SK-N-SH (cell line): ENCODE measurements at places on chromosomes 11 and 22.

- H3K36me3 ChIP-seq, result no peaks in the 10 kb centered on the region
- no peak overlapping the region for H3K4me3 ChIP-seq
- no peaks in the 10 kb centered on the region; the same call in 1 of the 2 replicates for H3K27me3 ChIP-seq
- no peak for DNase-seq
Measured at GRCh38 chr11:120130991-120131760, 6.7 kb downstream of the TRIM29 start.

DNA sequence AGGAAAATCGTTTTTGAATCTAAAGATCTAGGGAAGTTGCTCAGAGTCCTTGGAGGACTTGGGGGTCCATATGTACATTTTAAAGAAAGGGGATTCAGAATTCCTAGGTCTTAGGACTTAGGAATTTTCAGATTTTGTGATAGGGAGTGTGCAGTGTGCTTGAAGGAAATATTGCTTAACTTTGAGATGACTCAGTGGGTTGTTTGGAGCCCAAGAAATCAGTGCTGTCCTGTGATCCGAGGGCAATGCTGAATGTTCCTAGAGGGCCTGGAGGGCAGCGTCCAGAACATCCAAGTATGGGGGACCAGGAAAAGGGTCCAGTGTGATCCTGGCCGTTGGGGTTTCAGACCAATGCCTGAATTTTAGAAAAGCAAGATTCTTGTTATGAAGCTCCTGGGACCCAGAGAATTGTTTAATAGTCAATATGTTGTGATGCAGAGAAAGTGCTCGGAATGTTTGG is 3.1 kb upstream of the IGF2 start:
- H3K4me1 ChIP-seq, result no peaks in the 10 kb centered on the region; the same call in 1 of the 2 replicates
- peaks cover 72% of the 10 kb centered on the region for H3K27me3 ChIP-seq
- H3K36me3 ChIP-seq, result no peaks in the 10 kb centered on the region
- no peak for DNase-seq

- no peaks in the 10 kb centered on the region for H3K36me3 ChIP-seq
- H3K27ac ChIP-seq, result no peak overlapping the region
- no peaks in the 10 kb centered on the region for H3K27me3 ChIP-seq
- DNase-seq, result no peak
Measured at GRCh38 chr11:131644204-131644795, 273.9 kb downstream of the NTM start.

- no peaks in the 10 kb centered on the region for H3K36me3 ChIP-seq
- H3K4me3 ChIP-seq, result no peak overlapping the region
- no peaks in the 10 kb centered on the region for H3K27me3 ChIP-seq
- H3K4me1 ChIP-seq, result peaks cover 7% of the 10 kb centered on the region; the same call in 1 of the 2 replicates
Measured at GRCh38 chr11:39036021-39036420, 2423.4 kb downstream of the LRRC4C start.

DNA sequence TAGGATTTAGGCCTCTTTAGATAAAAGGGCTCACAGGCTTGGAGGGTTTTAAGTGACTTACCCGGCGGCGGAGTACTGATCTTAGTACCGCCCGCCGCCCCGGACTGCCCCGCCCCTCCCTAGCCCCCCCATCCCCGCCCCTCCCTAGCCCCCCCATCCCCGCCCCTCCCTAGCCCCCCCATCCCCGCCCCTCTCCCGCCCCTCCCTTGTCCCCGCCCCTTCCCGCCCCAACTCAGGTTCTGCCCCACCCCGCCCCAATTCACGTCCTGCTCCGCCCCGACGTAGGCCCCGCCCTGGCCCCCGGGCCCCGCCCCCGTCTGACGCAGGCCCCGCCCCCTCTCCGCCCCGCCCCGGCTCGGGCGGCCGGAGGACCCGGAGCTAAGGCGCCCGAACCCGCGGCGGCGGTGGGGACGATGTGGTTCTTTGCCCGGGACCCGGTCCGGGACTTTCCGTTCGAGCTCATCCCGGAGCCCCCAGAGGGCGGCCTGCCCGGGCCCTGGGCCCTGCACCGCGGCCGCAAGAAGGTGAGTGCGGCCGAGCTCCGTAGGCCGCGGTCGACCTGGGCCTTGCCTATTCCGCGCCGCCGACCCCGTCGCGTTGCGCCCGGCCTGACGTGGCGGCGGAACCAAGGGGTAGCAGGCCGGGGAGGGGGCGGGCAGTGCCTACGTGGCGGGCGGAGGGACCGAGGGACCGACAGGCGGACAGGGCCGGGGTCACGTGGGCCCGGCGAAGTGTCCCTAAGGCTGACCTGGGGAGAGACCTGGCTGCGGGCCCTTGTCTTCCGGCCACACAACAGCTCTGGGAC is at the start of gene SCYL1:
Gene SCYL1, plus strand, starts transcription at position 343 of the 805 bp plus-strand sequence. Its CDS starts 71 bp downstream, at position 414.
- DNase-seq, result peak; percentile 99
- no peaks in the 10 kb centered on the region for H3K27me3 ChIP-seq
- peaks cover 18% of the 10 kb centered on the region for H3K4me1 ChIP-seq
- H3K36me3 ChIP-seq, result peaks cover 22% of the 10 kb centered on the region; the same call in 1 of the 2 replicates
- H3K27ac ChIP-seq, result peak within 1 kb of the TSS; percentile 56; the same call in 1 of the 2 replicates
- H3K4me3 ChIP-seq, result peak within 1 kb of the TSS; percentile 78

GRCh38 chr11:96054870-96055705 is 131.2 kb upstream of the MTMR2 start:
- peak; percentile 38 for DNase-seq
- H3K27ac ChIP-seq, result peak overlapping the region; percentile 84
- peaks cover 5% of the 10 kb centered on the region for H3K36me3 ChIP-seq
- H3K4me1 ChIP-seq, result peaks cover 58% of the 10 kb centered on the region

DNA sequence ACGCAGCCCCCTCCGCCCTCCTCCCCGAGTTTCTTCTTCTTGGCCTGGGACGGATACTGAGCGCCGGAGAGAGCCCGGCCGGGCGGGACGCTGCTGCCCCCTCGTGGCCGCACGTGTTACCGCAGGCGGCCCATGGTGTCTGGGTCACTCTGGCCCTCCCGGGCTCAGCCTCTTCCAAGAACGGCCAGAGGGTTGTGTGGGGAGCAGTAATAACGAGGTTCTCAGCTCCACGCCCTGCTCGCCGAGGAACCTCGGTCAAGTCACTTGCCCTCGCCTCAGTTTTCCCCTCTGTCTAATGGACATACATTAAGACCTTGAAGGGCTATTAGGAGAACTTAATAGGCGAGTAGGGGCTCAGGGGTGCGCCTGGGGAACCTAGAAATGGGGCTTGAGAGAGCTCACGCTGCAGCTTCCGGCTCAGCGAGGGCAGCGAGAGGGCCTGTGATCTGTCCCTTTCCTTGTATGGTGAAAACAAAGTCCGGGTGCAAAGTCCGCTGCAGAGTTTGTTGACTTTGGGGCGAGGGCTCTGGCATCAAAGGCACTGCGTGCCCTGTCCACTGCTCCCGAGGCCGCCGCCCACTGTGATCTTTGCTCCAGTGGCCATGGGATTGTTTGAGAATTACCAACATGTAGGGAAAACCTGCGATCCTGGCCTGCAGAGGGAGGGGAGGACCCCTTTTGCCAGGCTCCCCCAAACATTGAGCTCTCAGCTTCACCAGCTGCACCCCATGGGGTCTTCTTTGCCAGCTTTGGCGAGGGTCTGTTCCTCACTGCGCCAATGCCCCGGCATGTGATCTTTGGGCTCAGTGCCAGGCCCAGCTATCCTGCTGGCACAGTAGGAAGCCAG is 14.4 kb upstream of the LRP5 start:
- peak; percentile 92 for DNase-seq
- H3K27me3 ChIP-seq, result no peaks in the 10 kb centered on the region
- H3K27ac ChIP-seq, result no peak overlapping the region
- peak overlapping the region; percentile 34; the same call in 1 of the 2 replicates for H3K4me3 ChIP-seq
- H3K4me1 ChIP-seq, result no peaks in the 10 kb centered on the region; the same call in 1 of the 2 replicates

DNA sequence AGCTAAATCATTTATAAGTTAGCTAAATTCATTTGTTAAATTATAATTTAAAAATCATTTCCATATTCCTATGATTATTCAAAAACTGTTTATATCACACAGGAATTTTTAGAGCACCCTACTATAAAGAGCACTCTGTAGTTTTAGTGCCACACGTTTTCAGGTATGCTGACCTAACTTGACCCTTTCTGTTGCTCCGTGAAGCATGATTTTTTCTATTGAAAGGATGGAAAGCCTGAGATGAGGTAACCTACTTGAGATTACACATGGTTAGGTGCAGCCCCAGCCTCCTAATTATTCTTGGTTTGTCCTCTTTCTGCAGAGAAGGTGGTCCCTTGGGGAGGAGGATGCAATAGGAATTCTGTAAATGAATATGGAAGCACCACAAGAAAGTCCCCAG is 72.6 kb downstream of the PPFIBP2 start:
- no peak overlapping the region for H3K4me3 ChIP-seq
- no peaks in the 10 kb centered on the region for H3K27me3 ChIP-seq
- no peak for DNase-seq
- H3K4me1 ChIP-seq, result no peaks in the 10 kb centered on the region

- no peaks in the 10 kb centered on the region for H3K4me1 ChIP-seq
- peaks cover 60% of the 10 kb centered on the region for H3K27me3 ChIP-seq
- H3K36me3 ChIP-seq, result no peaks in the 10 kb centered on the region
- peak within 1 kb of the TSS; percentile 63 for H3K4me3 ChIP-seq
- no peak within 1 kb of the TSS for H3K27ac ChIP-seq
Measured at GRCh38 chr11:118152552-118153471, at the start of gene SCN4B. SCN4B (minus strand) TSS chr11:118152823; CDS start chr11:118152673, 150 bp downstream.

- no peak overlapping the region for H3K27ac ChIP-seq
- DNase-seq, result peak; percentile 74
- H3K4me1 ChIP-seq, result no peaks in the 10 kb centered on the region
- H3K36me3 ChIP-seq, result peaks cover 80% of the 10 kb centered on the region
Measured at GRCh38 chr11:118488480-118489109, 38.7 kb upstream of the TTC36 start.

DNA sequence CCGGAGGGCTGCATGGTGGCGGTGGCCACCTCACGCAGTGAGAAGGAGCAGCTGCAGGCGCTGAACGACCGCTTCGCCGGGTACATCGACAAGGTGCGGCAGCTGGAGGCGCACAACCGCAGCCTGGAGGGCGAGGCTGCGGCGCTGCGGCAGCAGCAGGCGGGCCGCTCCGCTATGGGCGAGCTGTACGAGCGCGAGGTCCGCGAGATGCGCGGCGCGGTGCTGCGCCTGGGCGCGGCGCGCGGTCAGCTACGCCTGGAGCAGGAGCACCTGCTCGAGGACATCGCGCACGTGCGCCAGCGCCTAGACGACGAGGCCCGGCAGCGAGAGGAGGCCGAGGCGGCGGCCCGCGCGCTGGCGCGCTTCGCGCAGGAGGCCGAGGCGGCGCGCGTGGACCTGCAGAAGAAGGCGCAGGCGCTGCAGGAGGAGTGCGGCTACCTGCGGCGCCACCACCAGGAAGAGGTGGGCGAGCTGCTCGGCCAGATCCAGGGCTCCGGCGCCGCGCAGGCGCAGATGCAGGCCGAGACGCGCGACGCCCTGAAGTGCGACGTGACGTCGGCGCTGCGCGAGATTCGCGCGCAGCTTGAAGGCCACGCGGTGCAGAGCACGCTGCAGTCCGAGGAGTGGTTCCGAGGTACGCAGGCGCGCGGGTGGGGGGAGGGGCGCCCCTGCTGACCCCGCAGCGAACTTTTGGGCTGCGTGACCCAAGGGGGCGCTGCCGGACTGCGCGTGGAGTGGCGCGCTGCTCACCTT is 670 bp downstream of the NEFH start:
- no peaks in the 10 kb centered on the region for H3K36me3 ChIP-seq
- H3K4me1 ChIP-seq, result no peaks in the 10 kb centered on the region
- H3K4me3 ChIP-seq, result peak overlapping the region; percentile 41; the same call in 1 of the 2 replicates
- DNase-seq, result peak; percentile 96
- H3K27me3 ChIP-seq, result peaks cover 9% of the 10 kb centered on the region; the same call in 1 of the 2 replicates
- no peak overlapping the region for H3K27ac ChIP-seq

DNA sequence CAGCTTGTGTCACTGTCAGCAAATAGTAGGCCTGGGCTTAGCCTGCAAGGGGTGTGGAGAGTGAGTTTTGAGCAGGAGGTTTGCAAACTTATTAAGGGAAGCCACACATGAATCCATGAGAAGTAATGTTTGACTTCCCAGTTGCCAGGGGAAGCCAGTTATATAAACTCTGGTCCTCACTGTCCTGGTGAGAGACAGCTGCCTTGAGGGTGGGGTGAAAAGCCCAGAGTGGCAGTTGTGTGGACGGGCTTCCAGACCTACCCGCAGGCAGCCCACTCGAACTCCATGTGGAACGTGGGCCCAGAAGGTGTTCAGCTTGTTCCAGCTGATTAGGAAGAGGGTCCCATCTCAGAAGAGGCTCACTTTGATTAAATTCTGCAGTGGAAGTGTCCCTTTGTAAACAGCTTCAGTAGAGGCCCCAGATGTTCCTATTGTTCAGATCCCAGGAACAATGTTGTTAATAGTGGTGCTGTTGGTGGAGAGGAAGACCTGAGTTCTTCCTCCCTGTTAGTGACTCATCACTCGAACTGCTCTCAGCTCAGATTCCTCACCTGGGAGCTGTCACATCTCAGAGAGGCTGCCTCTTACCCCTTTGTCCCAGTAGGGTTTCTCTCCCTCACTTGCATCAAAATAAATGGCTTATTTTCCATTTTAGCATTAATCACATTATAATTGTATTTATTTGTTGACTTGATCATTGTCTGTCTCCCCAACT is 63.4 kb downstream of the GRAMD1B start:
- DNase-seq, result no peak
- no peak overlapping the region for H3K4me3 ChIP-seq
- H3K36me3 ChIP-seq, result no peaks in the 10 kb centered on the region
- H3K27me3 ChIP-seq, result no peaks in the 10 kb centered on the region
- peaks cover 9% of the 10 kb centered on the region; the same call in 1 of the 2 replicates for H3K4me1 ChIP-seq

- H3K27ac ChIP-seq, result peak overlapping the region; percentile 5; the same call in 1 of the 2 replicates
- H3K4me1 ChIP-seq, result peaks cover 2% of the 10 kb centered on the region; the same call in 1 of the 2 replicates
- no peaks in the 10 kb centered on the region for H3K27me3 ChIP-seq
- peak; percentile 41 for DNase-seq
- H3K36me3 ChIP-seq, result no peaks in the 10 kb centered on the region
Measured at GRCh38 chr11:93289782-93290463, 40.6 kb upstream of the DEUP1 start.

- peak; percentile 81 for DNase-seq
- peak overlapping the region; percentile 86 for H3K27ac ChIP-seq
- H3K4me1 ChIP-seq, result peaks cover 12% of the 10 kb centered on the region
- no peaks in the 10 kb centered on the region for H3K27me3 ChIP-seq
- H3K36me3 ChIP-seq, result no peaks in the 10 kb centered on the region
Measured at GRCh38 chr11:110295531-110296225, 736 bp downstream of the RDX start.

DNA sequence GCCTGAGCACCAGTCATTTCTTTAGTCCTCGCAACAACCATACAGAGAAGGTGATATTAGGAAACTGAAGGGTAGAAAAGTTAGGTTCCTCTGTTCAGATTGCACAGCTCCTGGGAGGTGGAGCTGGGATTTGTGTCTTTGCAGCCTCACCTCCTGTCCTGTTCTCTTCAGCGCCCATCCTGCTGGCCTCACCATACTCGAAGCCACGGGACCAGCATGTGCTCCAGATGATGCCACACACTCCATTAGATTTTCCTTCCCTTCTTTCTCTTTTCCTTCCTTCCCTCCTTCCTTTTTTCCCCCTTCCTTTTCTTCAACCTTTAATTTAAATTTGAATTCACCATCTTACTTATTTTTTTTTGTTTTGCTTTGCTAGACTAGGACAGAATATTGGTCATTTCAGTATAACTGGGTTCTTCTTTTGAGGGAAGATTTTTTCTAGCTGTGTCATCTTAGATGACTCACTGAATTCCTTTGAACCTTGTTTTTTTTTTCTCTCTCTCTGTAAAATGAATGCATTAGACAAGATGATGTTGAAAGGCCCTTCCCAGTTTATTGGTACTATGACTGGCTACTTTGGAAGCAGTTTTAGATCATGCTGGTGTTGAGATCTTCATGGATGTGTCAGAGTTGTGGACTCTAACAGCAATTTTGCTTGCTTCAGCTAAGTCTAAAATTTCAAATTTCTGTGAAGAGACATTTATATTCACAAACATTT is 662.5 kb upstream of the TENM4 start:
- H3K27ac ChIP-seq, result no peak overlapping the region
- no peak for DNase-seq
- H3K4me1 ChIP-seq, result no peaks in the 10 kb centered on the region
- H3K27me3 ChIP-seq, result no peaks in the 10 kb centered on the region
- H3K4me3 ChIP-seq, result no peak overlapping the region
- H3K36me3 ChIP-seq, result no peaks in the 10 kb centered on the region

- DNase-seq, result no peak
- H3K27ac ChIP-seq, result no peak overlapping the region
Measured at GRCh38 chr22:31019191-31019930, 50.3 kb downstream of the TUG1 start.
